GM13977 (cell line): ENCODE measurements at places on chromosomes 5 and 9.
A peak's percentile ranks its signal among the peaks of the same experiment; 100 is the strongest.

DNA sequence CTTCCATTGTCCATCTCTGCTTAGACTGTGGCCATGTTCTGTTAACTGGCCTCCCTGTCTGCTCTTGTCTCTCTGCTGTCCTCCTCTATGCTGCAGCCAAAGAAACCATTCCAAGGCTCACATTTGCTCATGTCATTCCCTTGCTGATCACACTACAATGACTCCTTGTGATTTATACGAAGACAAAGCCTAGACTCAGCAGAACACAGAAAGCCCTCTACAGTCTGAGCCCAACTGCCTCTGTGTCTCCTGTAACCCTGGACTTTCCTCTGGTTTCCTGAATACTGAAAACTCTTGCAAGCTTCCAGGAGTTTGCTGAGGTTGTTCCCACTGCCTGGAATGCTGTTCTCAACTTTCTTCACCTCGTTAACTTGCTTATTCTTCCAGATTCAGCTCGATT is 191.8 kb downstream of the TMEM38B start:
- no peak for DNase-seq

DNA sequence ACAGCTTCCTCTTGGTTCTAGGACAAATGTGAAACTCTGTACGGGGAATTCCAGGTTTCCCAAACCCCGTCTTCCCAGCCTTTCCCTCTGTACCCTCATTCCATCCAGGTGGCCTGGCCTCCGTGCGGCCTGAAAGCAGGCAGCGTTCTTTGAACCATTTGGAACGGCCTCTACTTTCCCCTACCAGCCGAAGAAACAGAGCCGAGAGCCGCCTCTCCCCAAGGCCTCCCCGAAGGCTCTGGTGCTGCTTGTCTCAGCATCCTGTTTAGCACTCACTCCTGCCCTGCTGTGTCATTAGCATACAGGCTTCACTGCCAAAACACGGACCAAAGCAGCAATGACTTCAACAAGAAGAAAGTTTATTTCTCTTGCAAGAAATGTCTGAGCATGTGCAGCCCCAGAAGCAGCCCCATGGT is 137.7 kb downstream of the HSD17B3 start:
- DNase-seq: no peak

- no peak for DNase-seq
These were observed 801.5 kb upstream of the DMAC1 start for GRCh38 chr9:8600914-8601680.

DNA sequence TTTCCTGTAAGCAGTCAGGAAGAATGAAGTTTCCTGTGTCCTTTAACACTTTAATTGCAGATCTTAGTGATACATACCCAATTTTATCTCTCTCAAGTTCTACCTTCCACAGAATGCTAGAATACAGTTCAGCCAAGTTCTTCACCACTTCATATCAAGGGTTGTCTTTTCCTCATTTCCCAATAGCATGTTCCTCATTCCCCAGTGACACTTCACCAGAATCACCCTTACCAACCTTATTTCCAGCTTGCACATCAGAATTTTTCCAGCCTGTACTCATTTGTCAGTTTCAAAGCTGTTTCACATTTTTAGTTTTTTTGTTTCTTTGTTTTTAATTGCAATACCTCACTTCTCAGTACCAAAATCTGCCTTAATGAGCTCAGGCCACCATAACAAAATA is 126.1 kb downstream of the ESM1 start:
- DNase-seq: no peak

DNA sequence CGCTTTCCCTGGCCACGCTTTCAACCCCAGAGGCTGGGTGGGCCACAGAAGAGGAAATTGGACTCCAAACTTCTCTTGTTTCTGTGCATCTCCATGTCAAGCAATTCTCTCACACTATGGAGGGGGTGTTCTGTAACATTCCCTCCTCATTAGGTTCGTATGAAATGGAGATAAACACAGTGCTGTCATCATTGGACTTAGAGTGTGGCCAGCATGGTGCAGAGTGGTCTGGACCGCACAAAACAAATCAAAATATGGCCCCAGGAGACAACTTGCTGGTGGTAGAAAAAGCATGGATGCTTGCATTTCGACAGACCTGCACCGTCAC is 655.2 kb downstream of the BNC2 start:
- no peak for DNase-seq

- DNase-seq: no peak
These were observed 58.8 kb downstream of the ARHGAP26 start for GRCh38 chr5:142828797-142829535.

DNA sequence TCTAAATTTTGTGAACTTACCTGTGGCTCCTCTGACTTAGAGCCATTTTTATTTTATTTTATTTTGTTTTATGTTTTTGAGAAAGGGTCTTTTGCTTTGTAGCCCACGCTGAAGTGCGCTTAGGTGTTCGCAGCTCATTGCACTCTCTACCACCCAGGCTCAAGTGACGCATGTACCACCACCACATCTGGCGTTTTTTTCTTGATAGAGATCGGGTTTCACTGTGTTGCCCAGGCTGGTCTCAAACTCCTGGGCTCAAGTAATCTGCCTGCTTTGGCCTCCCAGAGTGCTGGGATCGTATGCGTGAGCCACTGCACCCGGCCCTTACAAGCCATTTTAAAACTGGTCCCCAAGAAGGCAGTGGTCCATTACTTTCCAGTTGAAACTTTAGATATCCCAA is 18.5 kb downstream of the MATR3 start:
- no peak for DNase-seq

DNA sequence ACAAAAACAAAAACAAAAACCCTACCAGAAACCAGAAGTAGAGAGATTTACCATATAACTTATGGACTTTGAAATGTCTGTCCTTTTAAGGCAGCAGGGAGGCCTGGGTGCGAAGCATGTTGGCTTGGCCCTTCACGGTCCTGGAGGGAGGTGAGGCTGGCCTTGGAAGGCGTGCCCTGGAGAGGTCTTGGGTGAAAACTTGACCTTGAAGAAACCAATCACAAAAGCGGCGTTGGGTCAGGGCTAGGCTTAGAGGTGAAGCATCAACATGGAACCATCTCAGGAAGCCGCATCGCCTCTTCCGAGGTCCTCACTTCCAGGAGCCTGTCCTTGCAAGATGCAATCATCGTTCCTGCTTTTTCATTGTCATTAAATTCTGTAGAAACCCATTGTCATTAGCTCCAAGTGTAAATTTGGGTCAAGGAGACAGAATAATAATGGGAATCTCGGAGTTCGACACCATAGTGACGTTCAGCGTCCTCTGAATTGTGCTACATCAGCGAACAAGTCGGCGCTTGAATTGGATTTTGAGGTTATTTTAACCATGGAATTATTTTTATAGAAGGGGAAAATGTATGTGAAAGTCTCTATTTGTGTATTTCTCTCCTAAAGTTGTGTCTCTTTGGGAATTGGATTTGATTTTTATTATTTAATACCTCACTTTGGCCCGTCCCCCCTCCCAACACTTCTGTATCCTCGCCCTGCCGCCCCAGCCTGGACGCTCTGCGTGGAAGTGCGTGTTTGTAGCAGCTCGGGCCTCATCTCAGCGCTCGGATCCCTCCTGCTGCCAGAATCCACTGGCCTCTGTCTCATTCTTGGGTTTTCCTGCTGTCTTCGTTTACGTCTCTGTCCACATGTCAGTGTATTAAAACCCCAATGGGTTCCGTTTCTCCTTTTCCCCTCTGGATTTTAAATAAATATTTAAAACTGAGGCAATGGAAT is 11.1 kb upstream of the ORM1 start:
- no peak for DNase-seq

GRCh38 chr5:82307451-82307850 is 29.3 kb upstream of the RPS23 start:
- DNase-seq: no peak

GRCh38 chr5:9781890-9782289 is 151.7 kb upstream of the TAS2R1 start:
- no peak for DNase-seq

DNA sequence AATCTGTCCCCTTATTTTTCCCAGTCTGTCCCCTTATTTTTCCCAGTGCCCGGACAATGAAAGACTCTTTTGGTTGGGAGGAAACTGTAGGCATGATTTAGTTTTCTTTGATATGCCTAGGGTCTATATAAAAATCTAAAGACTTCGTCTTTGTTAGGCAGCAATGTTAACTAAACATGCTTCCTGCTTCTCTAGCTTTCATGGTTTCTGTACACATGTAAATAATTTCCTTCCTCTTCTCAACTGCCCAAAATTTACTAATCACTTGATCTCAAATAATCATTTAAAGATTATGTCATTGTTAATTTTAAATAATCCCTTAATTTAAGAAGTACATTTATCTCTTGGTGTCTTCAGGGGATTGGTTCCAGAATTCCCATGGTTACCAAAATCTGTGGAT is 47.8 kb upstream of the RAPGEF6 start:
- DNase-seq: no peak

DNA sequence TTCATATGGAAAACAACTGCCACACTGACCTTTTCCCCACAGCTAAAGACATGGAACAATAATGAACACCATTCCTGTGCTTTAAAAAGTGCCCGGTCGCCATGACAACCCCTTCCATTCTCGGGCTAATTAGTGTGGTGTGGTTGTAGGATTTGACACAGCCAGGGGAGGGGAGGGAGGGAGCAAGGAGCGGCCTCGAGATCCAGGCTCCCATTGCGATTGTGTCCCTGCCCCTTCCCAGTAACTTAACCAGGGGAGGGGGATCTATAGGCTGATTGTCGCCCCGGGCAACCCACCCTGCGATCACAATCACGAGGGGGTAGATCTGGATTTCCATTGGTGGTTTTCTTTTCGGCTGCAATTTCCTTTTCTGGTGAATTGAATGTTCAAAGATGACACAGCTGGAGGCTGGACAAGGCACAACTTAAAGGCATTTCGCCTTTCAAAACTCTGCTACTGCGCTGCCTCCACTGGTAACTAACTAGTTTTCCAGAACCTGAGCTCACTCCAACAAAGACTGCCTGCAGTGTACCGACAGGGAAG is 96.7 kb upstream of the RETREG1 start:
- DNase-seq: no peak

GRCh38 chr5:122967625-122968024 is 68.9 kb downstream of the PPIC start:
- peak; percentile 7 for DNase-seq

- no peak for DNase-seq
These were observed 3.4 kb downstream of the IL4 start for GRCh38 chr5:132677191-132677590.

DNA sequence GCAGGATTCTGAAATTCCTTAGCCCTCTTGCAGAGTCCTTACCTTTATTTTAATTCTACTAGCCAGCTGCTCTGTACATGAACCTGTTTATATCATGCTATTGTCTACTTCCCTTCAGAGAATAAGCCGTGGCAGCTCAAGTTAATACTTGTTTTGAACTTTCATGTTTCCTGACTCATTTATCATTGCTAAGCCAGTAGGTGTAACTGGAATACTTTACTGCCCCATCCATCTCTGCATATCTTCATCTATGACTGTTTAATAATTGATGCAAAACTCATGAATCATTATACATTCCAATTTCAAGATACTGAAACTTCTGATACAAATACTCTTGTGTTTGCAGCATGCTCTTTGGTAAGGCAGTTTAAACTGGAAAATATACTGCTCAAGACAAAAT is 174.7 kb downstream of the PPP2R2B start:
- no peak for DNase-seq

GRCh38 chr5:68265822-68266395 is 50.4 kb downstream of the PIK3R1 start:
- no peak for DNase-seq

DNA sequence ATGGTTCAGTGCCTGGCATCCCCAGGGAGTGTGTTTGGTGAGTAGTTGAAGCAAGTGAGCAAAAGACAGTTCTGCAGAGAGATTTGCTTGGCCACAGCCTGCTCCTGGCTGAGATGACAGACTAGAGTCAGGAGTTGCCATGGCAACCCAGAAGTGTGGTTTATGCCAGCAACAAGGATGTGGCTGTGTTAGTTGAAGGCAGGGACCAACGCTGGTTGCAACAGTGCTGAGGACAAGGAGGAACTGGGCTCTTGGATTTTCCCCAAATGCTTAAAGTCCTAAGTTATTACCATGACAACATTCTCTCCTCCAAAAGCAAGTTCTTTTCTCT is 2.7 kb downstream of the NXNL2 start:
- no peak for DNase-seq

DNA sequence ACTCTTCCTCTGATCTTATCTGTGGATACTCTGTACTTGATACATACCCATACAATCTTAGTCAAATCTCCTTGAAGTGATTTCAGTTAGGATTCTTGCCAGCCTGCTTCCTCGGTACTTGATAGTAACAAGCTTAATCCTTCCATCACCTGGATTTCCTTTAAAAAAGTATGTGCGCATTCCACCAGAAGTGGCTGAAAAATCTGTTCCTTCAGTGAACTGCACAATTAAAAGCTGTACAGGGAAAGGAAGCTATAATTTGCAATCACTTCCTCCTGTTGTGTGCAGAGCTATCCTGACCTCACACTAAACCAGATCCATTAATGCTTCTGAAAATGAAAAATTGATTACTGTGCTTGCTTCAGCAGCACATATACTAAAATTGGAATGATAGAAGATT is 47.3 kb downstream of the PWWP2A start:
- DNase-seq: no peak

GRCh38 chr5:130724658-130725057 is 440.4 kb downstream of the HINT1 start:
- DNase-seq: no peak

- no peak for DNase-seq
These were observed 161.6 kb upstream of the FBXL17 start for GRCh38 chr5:108543486-108543885.

DNA sequence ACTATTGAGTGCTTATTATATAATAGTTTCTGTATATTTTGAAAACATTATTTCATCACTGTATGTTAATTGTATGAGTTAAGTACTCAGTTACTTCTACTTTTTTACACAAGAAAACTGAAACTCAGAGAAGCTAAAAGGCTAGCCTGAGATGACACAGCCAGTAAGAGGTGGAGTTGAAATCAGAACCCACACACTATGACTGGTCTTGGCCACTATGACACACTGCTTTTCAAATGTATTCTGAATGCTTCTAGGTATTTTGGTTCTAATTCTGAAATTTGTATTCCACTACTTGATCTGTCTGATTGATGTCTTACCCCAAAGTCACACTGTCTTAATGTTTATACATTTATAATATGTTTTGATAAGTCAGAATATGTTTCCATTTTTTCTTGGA is 181.8 kb downstream of the ZDHHC21 start:
- peak; percentile 37 for DNase-seq

DNA sequence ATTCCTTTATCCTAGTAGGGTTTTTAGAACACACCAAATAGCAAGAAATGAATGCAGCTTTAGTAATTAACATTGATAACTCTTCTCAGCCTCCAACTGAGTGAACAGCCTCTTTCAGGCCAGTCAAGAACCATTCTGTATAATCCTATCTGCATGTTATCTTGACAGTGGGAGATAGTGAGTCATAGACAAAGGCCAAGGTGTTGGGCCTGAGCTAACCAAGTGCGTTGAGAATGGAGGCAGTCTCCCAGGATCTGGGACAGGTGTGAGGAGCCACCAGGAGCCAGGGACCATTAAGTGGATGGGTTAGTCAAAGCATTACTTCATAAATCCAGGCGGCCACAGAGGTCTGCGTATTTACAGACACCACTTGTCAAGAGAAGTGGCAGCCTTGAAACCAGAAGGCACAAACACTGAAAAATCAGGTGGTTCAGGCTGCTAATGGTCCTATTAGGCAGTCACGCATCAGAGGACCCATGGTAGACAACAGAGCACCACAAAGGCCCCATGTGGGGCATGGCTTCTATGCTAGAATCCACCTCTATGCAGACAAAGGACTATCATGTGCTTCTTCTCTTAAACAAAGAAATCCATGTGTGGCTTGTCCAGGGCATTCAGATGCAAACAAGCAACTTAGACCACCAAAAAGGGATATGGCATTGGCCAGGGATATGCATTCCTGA is 409.7 kb upstream of the PIK3R1 start:
- no peak for DNase-seq
